ENCODE measurements at places on chromosomes 3 and 15.
A peak's percentile ranks its signal among the peaks of the same experiment; 100 is the strongest.

DNA sequence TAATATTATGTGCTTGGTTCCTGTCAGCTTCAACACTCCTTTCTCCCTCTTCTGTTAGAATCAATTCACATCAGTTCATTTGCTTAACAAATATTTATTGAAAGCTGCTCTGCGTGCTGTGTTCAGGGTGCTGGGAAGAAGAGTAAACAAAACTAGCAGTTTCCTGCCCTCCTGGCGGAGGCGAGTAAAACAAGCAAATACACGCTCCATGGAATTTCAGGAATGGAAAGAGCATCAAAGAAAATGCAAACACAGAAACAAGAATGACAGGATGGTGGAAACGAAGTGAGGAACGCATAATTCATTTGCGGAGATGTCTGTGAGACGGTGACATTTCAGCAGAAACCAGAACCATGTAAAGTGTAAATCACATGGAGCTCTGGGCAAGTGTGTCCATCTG is 49.4 kb upstream of the SPTSSB start:
- DNase-seq: peak; percentile 30

- DNase-seq: no peak
Measured at GRCh38 chr15:85718271-85718971, 76.3 kb downstream of the KLHL25 start.

DNA sequence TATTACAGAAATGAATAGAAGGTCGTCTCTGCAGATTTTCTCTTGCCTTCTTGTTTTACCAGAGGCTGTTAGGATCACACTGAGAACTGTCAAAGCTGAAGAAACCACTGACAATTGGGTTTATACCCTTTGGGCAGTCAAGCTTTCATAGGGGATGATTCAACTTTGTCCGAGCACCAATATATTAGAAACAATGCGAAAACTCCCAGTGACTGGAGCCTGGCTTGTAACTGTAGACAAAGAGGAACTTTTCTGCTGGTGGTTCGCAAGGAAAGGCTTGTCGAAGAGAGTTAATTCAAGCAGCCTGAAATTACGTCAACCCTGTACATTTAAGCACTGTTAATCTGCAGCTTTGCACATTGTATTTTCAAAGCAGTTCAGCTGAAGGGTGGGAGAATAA is 193.2 kb upstream of the ZNF385D start:
- DNase-seq: no peak

GRCh38 chr3:80655216-80655615 is 887.4 kb upstream of the ROBO1 start:
- no peak for DNase-seq

- DNase-seq: no peak
Measured at GRCh38 chr15:70439304-70439877, 324.0 kb downstream of the UACA start.

- DNase-seq: peak; percentile 14
Measured at GRCh38 chr3:190258634-190259033, 63.6 kb downstream of the CLDN1 start.

- no peak for DNase-seq
Measured at GRCh38 chr3:111668888-111669488, 73.8 kb upstream of the ZBED2 start.

GRCh38 chr3:182921665-182922355 is 58.5 kb downstream of the DCUN1D1 start:
- no peak for DNase-seq

DNA sequence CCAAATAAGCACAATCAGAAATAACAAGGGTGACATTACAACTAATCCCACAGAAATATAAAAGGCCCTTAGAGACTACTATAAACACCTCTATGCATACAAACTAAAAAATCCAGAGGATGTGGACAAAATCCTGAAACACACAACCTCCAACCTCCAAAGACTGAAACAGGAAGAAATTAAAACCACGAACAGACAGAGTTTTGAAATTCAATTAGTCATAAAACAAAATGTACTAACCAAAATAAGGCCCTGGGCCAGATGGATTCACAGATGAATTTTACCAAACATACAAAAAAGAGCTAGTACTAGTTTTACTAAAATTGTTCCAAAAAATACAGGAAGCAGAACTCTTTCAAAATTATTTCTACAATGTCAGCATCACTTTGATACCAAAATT is 1043.6 kb downstream of the DIPK2A start:
- no peak for DNase-seq

GRCh38 chr3:128983293-128984069 is 10.4 kb downstream of the CFAP92 start:
- no peak for DNase-seq

GRCh38 chr3:187025254-187025655 is 94.9 kb downstream of the ST6GAL1 start:
- DNase-seq: no peak

GRCh38 chr3:131033480-131034080 is 6.9 kb downstream of the NEK11 start:
- no peak for DNase-seq

- peak; percentile 25 for DNase-seq
Measured at GRCh38 chr3:40719660-40720287, 195.0 kb downstream of the ZNF621 start.

DNA sequence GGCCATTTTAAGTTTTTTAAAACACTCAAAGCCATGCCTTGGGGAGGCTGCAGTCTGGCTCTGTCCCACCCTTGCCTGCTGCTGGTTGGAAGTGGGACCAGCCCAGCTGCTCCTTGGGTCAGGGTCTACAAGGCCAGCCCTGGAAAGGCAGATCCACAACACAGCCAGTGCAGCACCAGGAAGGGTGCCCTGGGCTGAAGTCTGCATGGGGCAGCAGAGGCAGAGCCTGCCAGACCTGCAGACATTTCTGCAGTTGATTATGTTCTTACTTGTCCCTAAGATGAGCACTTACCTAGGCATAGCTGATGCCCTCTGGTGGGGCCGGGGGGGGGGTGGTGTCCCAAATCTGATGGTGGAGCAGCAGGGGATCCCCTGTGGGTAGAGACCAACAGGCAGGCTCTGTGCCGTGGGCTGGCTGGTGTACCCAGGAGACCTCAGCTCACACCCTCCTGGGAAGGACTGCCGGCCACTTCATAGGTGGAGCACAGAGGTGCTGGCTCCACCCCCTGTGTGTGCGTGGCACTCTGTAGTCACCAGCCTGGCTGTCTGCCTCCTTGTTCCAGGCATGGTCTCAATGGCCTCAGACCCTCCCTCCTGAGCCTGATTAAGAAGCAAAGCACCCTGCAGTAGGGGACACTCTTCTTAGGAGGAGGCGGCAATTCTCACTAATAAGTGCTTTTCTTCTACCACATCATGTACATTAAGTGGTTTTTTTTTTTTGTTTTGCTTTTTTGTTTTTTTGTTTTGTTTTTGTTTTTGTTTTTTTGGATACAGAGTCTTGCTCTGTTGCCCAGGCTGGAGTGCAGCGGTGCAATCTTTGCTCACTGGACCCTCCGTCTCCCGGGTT is 97.4 kb upstream of the KLF13 start:
- DNase-seq: peak; percentile 27

DNA sequence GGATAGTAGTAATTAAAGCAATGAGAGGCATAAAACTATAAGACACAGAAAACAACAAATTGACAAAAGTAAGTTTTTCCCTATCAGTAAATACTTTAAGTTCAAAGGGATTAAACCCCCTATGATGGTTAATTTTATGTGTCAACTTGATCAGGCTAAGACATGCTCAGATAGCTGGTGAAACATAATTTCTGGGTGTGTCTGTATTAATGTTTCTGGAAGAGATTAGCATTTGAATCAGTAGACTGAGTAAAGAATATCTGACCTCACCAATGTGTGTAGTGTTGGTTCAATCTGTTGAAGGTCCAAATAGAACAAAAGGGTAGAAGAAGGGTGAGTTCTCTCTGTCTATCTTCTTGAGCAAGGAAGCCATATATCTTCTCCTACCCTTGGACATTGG is 283.3 kb upstream of the GRM7 start:
- DNase-seq: no peak

DNA sequence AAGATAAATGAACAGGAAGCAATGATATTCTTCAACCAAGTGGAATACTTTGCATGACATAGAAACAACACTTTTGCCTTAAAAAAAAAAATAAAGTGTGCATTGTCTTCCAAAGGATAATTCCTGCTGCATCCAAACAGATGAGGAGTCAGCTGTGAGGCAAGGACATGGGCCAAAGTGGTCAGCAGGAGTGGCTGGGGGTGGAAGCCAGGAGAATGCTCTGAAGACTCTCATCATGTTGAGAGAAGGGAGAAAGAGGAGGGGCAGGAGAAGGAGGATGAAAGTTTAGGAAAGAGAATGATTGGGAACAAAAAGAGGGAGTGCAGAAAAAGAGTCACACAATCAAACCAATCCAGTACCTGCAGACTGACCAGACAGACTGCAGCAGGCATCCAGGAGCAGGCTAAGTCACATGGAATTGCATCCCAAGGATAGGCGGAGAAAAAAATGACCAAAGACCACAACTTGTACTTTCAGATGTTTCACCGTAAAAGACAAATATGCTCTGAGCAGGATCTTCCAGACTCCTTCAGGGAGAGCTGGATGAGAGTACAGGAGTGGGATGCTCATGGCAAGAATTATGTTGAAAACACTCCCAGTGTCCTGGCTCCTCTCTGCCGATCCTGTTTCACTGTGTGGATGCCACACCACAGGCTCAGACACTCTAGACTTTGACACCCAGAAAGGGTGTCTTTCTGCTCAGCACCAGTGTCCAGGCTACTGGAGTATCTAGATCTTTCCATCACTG is 11.9 kb downstream of the ABI3BP start:
- no peak for DNase-seq

- no peak for DNase-seq
Measured at GRCh38 chr3:128400671-128401070, 66.0 kb downstream of the DNAJB8 start.

GRCh38 chr3:152857082-152857481 is 22.2 kb downstream of the P2RY1 start:
- no peak for DNase-seq

DNA sequence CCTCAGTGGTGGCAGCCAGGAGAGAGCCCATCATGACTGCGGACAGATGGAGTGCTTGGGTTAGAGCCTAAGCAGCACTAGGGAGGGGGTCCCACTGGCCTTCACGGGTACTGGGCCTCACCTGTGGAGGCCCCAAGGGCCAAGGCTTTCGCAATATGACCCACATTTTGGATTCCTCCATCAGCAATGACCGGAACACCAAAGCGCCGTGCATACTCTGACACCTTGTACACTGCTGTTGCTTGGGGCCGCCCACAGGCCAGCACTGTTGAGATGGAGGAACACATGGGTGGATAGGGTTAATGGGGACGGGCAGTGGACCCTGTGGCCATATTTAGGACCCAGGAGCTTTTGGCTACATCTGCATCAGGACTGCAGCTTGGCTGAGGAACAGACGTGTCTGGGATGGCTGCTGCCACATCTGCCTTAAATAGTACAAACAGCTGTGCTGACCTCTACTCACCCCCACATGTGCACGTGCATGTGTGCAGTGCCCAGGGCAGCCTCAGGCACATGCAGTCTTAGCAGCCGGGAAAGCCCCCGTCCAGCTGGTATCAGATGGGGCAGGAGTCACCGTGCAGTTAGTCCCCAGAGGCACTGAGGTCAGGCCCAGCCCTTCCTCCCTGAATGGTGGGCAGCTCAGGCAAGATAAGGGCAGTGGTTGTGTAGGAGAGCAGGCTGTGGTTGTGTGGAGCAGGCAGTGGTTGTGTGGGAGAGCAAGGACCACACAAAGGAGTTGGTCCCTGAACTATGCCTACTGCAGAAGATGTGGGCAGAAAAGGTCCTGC is 3.3 kb downstream of the NDUFAF3 start:
- DNase-seq: no peak

DNA sequence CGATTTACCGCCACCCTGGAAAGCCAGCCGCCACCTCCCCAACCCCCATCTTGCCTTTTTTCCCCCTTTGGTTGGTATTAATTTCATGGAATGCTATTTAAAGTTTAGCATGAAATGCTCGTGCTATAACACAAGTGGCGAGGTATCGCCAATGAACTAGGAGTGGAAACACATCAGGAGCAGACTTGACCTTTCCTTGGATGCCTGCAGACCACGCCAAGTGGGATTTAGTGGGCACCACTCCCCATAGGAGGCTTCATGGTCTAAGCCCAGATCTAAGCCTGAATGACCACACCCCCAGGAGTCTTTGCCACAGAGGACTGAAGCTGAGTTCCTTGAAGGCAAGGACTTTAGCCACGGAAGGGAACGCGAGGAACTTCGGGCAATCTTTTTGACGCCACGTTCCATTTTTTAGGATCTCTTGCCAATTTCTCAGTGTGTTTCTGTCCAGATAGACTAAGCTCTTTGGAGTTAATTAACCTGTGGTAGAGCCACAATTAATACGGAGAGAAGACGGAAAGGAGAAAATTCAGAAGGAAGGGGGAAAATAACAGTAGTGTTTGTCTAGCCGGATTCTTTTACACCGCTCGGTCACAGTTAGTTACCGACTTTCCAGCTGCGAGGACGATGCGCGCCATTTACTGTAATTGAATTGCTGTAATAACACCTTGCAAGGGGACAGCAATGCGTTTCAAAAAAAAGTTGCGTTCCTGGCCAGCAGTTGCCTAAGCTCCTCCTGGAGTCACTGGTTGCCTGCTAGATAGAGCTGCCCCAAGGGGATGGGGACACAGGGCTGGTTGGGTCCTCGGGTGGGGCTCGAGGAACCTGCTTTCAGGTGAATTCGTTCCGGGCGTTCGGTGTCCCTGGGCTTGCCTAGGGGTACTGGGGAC is 37.1 kb downstream of the NR2F2 start:
- no peak for DNase-seq

DNA sequence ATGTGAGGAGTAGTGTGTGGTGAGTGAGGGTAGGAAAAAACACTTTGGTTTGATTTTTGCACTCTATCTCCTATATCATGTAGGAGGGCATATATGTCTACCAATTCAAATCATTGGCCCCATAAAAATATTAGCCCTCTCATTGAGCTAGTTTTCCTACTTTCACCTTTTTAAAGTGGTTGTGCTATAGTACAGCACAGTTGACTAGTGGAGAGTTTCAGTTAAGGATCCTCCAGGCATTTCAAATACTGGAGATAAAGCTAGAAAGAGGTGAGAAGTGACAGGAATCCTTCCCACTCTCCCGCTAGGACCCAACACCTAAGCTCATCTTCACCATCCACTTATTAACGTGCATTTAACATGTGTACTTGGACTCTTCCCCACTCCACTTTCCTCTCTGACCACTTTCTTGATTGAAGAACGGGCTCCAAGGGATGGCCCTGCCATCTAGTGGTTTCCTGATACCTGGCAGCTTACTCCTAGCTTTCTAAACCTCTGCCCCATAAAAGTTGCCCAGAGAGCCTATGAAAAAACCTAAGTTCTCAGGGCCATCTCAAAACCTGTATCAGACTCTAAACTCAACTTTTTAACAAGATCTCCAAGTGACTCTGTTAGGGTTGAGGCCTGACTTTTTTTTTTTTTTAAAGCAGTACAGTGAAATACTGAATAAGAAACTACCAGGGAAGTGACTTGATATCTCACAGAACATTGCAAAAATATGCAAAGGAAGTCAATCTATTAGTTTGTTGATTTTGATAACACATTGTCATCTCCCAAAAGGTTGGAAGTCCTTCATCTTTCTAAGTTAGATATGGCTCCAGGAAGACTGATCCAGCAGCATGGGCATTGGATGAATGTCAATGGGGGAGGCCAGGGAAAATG is 17.9 kb downstream of the IL12A start:
- DNase-seq: peak; percentile 43

All from WTC11 (cell line).